CD8-positive, alpha-beta T cell (primary cell): ENCODE measurements at places on chromosomes 5 and 9.

DNA sequence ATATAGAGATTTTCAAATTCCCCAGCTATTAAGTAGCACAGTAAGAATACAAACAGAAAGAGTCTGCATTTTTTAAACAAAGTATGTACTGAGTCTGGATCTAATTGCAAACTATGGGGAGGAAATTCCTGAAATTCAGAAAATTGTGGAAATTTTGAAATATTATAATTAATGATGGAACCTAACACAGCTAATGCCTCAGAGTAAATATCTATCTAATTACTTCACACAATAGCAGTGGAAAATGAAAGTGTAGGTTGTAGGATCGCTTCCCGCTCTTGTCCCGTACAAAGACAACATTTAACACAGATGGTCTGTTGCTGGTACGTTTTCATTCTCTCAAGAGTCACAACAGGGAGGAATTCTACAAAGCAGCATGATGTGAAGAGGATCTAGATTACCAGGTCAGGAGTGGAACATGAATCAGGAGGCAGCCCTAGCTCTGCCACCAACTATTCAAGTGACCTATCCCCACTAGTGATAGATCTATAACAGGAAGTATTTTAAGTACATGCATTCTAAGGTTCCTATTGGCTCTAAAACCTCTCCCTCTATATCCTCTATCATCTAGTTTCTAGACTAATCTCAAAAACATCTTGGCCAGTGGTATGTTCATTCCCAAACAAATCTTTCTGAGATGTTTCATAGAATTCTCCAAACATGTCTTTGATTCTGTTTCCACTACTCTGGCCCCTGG, 58.9 kb upstream of the GRAMD2B start:
- no peak for DNase-seq

DNA sequence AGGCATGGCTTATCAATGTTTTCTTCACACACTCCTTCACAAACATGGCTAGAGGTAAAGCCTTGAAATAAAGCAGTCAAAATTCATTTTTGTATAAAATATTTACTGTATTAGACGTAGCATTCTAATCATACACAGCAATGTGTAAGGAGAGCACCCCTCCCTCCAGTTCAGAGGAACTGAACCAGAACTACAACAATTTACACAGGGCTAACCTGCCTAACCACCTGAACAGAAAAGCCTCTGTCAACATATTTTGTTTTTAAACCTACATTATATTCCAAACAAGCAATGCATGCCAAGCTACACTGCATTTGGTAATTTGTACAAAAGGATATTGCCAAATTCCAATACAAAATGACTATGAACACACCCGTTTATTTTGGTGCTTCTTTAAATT, 41.6 kb downstream of the MLLT3 start:
- DNase-seq: no peak

GRCh38 chr5:102154291-102154690, 141.8 kb downstream of the SLCO4C1 start:
- no peak for DNase-seq

GRCh38 chr5:146345240-146345577, 6.6 kb downstream of the POU4F3 start:
- no peak for DNase-seq

- no peak for DNase-seq
Observed at GRCh38 chr9:21835121-21835520, 32.7 kb downstream of the MTAP start.
